Hair follicular keratinocyte (primary cell): ENCODE measurements at places on chromosomes 16 and 17. TPM values are rescaled to one million over a fixed set of nuclear protein-coding genes. Genes with fewer than 3 reads are reported as not detected.

TBC1D3C gene
- total RNA-seq, result not detected in 2 replicates

GAS7 gene
- total RNA-seq, result not detected in 2 replicates

SHISA6 gene
- total RNA-seq, result not detected in 2 replicates

DNAI2 gene
- not detected in 2 replicates for total RNA-seq
